ENCODE measurements at places on chromosomes 16 and 17. TPM values are rescaled to one million over a fixed set of nuclear protein-coding genes. Genes with fewer than 3 reads are reported as not detected.

Gene PDIA2
- not detected for polyA plus RNA-seq

Gene TMEM132E
- 0.24 TPM for polyA plus RNA-seq

Gene CCL8
- not detected for polyA plus RNA-seq

GRCh38 chr17:7048968-7049367 is 5.1 kb upstream of the SLC16A11 start:
- no peak overlapping the region for H3K4me3 ChIP-seq
- DNase-seq: no peak
- no peaks in the 10 kb centered on the region for H3K27me3 ChIP-seq
- no peaks in the 10 kb centered on the region for H3K36me3 ChIP-seq

GRCh38 chr17:79915850-79916430 is 76.7 kb upstream of the CBX4 start:
- H3K4me1 ChIP-seq: no peaks in the 10 kb centered on the region
- H3K27me3 ChIP-seq: no peaks in the 10 kb centered on the region
- H3K27ac ChIP-seq: no peak overlapping the region
- no peaks in the 10 kb centered on the region for H3K36me3 ChIP-seq
- H3K4me3 ChIP-seq: no peak overlapping the region

DNA sequence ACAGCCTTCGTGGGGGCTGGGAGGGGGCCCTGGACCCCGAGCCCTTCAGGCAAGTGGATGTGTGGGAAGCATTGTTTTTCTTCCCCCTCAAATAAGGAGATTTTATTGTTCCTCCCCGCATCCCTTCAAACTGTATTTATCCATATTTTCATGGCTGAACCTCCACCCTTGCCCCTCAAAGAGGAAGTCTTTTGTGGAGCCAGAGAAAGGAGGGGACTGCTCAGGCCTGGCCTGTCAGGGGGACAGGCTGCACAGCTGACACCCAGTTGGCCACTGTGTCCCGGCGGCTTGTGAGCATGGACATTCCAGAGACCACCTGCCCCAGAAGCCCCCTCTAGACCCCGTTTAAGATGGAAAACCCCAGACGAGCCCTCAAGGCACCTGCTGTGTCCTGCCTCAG is 15.9 kb downstream of the HEXIM2 start:
- no peak for DNase-seq
- peaks cover 6% of the 10 kb centered on the region for H3K4me1 ChIP-seq
- no peaks in the 10 kb centered on the region for H3K36me3 ChIP-seq
- no peaks in the 10 kb centered on the region for H3K27me3 ChIP-seq
- no peak overlapping the region for H3K27ac ChIP-seq

GRCh38 chr16:71367241-71367976 is 8.9 kb downstream of the CALB2 start:
- no peak for DNase-seq
- no peaks in the 10 kb centered on the region for H3K4me1 ChIP-seq
- no peak overlapping the region for H3K4me3 ChIP-seq
- no peak overlapping the region for H3K27ac ChIP-seq

GRCh38 chr16:27253526-27253930 is 15.0 kb downstream of the NSMCE1 start:
- peaks cover 28% of the 10 kb centered on the region for H3K4me1 ChIP-seq
- no peaks in the 10 kb centered on the region for H3K27me3 ChIP-seq
- H3K27ac ChIP-seq: no peak overlapping the region
- no peaks in the 10 kb centered on the region for H3K36me3 ChIP-seq
- DNase-seq: no peak

DNA sequence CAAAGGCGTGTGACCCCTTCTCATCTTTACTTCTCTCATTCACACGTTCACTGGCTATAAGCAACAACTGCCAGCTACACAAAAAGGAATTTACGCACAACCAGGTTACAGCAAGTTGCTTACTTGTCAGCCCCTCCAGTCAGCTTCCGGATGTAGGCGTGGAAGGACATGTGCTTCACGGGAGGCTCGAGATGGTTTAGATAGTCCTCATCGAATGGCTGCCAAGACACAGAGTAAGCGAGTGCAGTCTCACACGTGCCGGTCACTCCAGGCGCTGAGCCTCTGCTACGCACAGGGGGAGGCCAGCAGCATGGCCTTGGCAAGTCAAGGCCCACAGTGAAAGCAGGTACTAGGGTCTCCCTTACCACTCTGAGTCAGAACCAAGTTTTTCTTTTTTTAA is 28.3 kb downstream of the NPLOC4 start:
- H3K27me3 ChIP-seq: no peaks in the 10 kb centered on the region
- no peak overlapping the region for H3K27ac ChIP-seq
- no peaks in the 10 kb centered on the region for H3K4me1 ChIP-seq
- H3K4me3 ChIP-seq: no peak overlapping the region

Measured in CD8-positive, alpha-beta memory T cell (primary cell).